ENCODE measurements at places on chromosomes 2 and 18.

DNA sequence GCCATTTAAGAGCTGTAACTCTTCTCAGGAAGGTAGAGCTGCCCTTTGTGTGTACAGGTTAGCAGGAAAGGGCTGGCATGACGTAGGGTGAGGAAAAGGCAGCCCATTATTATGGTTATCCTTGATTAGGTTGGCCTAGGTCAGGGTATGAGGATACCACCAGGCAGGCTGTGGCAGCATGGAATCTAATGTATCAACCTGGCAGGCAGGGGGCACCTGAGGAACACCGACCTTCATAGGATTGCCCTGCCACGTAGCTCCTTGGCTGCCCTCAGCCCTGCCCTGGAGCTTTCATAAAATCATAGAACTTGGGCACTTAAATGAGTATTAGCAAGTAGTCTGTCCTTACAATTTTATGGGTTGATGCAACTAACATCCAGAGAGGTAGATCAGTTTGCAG is 261.6 kb downstream of the LTBP1 start:
- no peak for DNase-seq

DNA sequence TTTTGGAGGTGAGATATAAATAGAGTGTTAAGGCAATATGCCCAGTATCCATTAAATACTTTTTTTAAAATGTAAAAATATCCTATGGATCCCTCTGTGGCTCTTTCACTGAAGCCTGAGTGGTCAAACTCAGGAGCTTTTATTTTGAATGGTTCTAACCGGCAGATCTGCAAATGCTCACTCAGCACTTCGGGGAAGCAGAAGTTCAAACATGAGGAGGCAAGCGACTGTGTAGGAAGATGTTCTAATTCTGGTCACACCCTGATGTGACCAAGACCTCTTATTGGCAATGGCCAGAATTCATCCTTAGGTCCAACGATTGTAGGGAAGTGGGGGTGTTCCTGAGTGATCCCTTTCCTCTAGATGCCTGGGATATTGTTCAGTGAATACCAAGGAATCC is 168.8 kb downstream of the CDCA7 start:
- DNase-seq = peak; percentile 38

DNA sequence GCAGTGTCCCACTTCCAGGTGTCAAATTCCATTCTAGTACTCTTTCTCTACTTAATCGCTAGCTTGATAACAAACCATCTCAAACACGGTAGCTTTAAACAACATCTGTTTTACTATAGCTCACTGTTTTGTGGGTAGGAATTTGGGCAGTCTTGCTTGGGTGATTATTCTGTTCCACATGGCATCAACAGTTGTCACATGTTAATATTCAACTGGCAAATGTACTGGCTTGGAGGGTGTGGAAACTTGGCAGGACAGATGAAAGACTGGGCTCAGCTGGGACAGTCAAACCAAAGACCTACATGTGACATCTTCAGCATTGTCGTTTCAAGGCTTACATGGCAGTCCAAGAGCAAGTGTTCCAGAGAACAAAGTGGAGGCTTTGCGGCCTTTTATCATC is 241.8 kb downstream of the PTH2R start:
- no peak for DNase-seq

GRCh38 chr18:31626409-31626808 is 34.7 kb downstream of the TTR start:
- DNase-seq = peak; percentile 34

- no peak for DNase-seq
Observed at GRCh38 chr2:120764991-120765677, 29.5 kb downstream of the GLI2 start.

GRCh38 chr2:95041824-95042442 is 16.4 kb downstream of the MAL start:
- DNase-seq = no peak

DNA sequence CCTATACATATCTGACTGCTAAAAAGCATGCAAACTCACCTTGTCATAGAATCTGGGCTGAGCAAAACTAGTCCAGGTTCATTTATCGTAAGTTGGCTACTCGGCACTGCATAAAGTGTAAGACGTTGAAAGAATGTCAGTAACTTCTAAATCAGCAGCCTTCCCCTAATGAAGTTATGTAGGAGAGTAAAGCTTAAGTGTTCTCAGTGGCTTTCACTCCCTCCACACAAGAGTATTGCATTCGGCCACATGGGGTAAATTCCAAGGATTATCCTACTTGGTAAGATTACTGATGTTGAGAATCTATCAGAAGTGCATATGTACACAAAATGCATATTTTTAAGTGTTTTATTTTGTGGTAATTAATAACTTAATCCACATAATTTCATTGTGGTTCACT is 130.1 kb downstream of the LCLAT1 start:
- no peak for DNase-seq

DNA sequence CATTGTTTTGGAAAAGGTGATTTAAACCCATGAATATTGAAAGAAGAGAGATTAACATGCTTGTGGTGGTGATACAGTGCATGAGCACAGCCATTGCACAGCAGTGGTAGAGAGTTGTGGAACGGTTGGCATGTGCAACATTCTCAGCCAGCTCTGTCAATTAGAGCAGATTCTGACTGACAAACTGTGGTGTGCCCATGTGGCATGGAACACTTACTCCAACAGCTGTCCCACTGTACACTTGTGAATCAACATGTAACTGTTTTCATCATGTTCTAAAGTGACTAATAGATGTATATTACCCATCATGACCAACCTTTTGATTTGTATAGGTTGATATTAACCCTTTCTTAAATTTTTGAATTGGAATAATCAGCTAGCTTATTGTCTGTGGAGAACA is 55.6 kb downstream of the PKP4 start:
- no peak for DNase-seq

- DNase-seq = no peak
Observed at GRCh38 chr2:48219555-48220436, 310.2 kb upstream of the STON1 start.

DNA sequence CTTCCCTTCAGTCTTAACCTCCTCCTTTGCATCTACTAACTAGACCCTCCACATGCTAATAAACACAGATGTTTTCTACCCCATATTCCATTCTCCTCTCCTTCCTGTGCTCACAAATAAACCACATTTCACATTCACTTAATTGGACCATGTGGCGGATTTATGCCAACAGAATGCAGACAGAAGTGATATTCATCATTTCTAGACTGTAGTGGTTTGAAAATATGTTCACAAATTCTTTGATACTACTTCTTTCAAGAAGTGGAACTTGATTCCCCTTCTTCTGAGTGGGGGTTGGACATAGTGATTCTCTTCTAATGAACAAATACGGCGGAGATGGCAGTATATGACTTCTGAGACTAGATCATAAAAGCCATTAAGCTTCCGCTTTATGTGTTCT is 73.5 kb upstream of the SPTBN1 start:
- DNase-seq = no peak

- no peak for DNase-seq
Observed at GRCh38 chr2:126846241-126846640, 52.4 kb upstream of the TEX51 start.

- peak; percentile 57 for DNase-seq
Observed at GRCh38 chr2:152635635-152636298, 81.5 kb downstream of the PRPF40A start.

- no peak for DNase-seq
Observed at GRCh38 chr2:79855264-79856006, 342.6 kb downstream of the CTNNA2 start.

GRCh38 chr2:83602753-83603152 is 856.3 kb downstream of the SUCLG1 start:
- DNase-seq = no peak

GRCh38 chr2:1627628-1628381 is 116.5 kb downstream of the PXDN start:
- DNase-seq = no peak

DNA sequence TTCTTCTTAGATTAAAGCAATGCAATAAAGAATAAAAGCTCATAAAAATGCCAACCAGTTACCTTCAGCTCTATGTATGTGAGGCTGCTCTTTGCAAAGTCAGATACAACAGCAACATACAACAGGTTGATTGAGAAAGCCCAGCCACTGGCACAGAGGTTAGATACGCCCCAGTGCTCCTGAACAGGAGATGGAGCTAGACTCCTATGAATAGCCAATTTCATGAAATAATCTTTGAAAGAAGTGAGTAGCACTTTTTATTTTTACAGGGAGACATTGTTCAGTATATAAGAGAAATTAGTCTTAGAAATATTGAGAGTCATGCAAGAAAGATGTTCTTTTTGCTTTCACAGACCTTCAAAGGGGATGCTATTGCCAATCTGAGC is 362.4 kb upstream of the MEX3C start:
- no peak for DNase-seq

- DNase-seq = no peak
Observed at GRCh38 chr2:47916412-47916811, 10.1 kb upstream of the FBXO11 start.

- DNase-seq = no peak
Observed at GRCh38 chr18:69817335-69817940, 130.2 kb downstream of the CD226 start.

DNA sequence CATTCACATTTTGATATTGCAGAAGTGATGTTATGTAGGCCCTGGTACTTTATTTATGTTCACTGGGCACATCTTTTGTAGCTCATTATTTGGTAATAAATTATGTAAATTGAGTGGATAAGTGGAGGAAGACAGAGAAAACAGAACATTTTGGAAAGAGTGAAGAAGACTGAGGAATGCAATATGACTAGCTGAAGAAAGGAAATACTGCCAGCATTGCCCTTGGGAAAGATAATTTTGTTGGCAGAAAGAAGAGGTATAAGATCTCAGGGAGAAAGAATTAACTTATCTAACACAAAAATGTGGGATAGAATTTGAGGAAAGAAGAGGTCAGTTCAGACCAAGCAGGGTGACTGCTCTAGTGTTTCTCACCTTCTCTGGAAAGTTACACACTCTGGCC is 118.8 kb downstream of the TTC27 start:
- no peak for DNase-seq

- DNase-seq = no peak
Observed at GRCh38 chr2:216915557-216916150, 55.8 kb upstream of the TNP1 start.

DNA sequence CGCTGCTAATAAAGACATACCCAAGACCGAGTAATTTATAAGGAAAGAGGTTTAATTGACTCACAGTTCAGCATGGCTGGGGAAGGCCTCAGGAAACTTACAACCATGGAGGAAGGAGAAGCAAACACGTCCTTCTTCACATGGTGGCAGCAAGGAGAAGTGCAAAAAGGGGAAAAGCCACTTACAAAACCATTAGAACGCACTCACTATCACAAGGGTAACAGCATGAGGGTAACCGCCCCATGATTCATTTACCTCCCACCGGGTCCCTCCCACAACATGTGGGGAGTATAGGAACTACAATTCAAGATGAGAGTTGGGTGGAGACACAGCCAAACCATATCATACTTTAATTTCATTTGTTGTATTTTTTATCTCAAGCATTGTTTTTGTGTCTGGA is 67.5 kb downstream of the ATP9B start:
- no peak for DNase-seq

GRCh38 chr2:108633409-108633808 is 85.9 kb upstream of the RANBP2 start:
- DNase-seq = no peak

DNA sequence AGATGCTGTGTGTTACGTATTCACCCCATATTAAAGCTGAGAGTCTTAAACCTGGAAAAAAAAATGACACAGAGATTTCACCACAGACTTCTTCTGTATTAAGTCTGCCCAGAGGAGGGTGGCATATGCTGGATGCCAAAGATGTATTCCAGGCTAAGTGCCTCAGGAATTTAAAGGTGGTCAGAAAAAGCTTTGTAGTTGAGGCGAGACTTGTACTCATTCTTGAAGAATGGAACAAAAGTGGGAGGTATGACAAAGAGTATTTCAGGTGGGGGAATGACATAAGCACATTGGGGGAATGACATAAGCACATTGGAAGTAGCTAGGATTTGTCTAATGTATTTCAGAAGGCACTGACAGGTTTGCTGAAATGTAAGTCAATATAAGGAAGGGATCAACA is 98.6 kb downstream of the BABAM2 start:
- DNase-seq = no peak

- no peak for DNase-seq
Observed at GRCh38 chr2:180443888-180444287, 436.8 kb upstream of the CWC22 start.

DNA sequence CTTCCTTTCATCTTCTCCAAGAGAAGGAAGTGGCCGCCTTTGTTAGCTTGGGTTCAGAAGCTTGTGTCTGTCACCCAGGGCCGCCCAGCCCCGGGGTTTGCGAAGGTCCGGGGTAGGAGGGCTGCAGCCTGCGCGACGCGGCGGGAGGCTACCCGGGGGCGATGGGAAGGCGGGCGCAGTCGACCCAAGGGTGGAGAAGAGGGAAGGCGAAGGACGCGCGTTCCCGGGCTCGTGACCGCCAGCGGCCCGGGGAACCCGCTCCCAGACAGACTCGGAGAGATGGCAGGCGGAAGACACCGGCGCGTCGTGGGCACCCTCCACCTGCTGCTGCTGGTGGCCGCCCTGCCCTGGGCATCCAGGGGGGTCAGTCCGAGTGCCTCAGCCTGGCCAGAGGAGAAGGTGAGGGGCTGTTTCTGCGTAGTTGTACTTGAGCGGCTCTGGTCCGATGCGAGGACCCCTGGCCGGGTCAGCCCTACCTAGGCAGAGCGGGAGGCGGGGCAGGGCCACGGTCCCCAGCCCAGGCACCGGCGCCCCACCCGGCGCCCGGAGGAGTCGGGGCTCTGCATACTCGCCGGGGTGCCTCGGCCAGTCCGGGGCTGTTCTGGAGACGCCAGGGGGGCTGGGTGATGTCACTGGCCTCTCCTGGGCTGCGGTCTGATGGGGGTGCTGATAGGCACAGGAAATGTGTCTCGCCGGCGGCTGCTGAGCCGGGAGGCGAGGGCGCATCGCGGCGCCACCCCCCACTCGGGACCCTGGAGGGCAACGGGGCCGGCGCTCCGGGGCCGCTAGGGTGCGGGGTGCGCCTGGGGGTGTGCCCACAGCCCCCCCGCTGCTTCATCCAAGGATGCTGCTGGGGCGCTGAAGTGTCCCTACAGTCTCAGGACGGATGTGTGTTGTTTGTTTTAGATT is at the start of gene QPCT:
Gene QPCT, plus strand, starts transcription at position 178 of the 909 bp plus-strand sequence. Its CDS starts 102 bp downstream, at position 280.
- DNase-seq = peak; percentile 25

GRCh38 chr2:42087857-42088195 is 40.0 kb downstream of the PKDCC start:
- DNase-seq = no peak

- DNase-seq = no peak
Observed at GRCh38 chr18:73683409-73684238, 464.0 kb downstream of the FBXO15 start.

DNA sequence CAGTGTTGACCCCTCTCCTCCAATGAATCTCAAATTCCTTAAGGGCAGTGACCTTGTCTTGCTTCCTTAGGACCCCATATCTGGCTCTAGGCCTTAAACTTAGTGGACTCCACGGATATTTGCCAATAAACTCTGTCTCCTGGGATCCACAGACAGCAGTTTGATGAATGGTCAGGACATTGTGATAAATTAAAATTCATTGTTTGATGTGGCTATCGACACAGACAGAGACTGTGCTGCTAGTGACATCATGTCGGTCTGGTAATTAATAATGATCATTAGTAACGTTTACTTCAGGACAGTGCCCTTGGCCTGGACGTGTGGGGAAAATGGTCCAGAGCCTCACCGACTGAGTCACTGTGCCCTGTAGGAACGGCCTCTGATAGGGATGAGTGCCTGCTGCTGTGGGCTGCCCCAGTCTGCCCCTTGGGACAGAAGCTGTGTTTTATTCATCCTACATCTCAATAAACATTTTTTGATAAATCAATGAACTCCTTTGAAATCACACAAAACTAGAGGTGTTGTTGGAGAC is 5.2 kb upstream of the SLC35F6 start:
- DNase-seq = no peak
